Aortic smooth muscle cell (primary cell): ENCODE measurements at places on chromosomes 1 and 21. TPM values are rescaled to one million over a fixed set of nuclear protein-coding genes. Genes with fewer than 3 reads are reported as not detected.

HES2 gene
- total RNA-seq = 0.75 and 0.92 TPM in 2 replicates

OPTC gene
- total RNA-seq = not detected in 2 replicates

OR2T11 gene
- not detected in 2 replicates for total RNA-seq

CFAP141 gene
- not detected in 2 replicates for total RNA-seq

RHD gene
- total RNA-seq = not detected in 2 replicates

S100A7A gene
- total RNA-seq = not detected in 2 replicates

MCOLN3 gene
- total RNA-seq = 3.4 and 5.3 TPM in 2 replicates

NHLH1 gene
- under 0.01 TPM in 1 of 2 replicates, not detected in the other for total RNA-seq

DCST2 gene
- total RNA-seq = 0.06 TPM in 1 of 2 replicates, not detected in the other

CDA gene
- total RNA-seq = 0.12 TPM in 1 of 2 replicates, not detected in the other

SPRR1B gene
- total RNA-seq = not detected in 2 replicates

LY9 gene
- not detected in 2 replicates for total RNA-seq

CD48 gene
- not detected in 2 replicates for total RNA-seq

B3GALT6 gene
- 16.3 and 21.9 TPM in 2 replicates for total RNA-seq

ATP6V1G3 gene
- total RNA-seq = 0.25 TPM in 1 of 2 replicates, not detected in the other

PAQR6 gene
- total RNA-seq = 0.26 and 0.44 TPM in 2 replicates

CHAF1B gene
- 2.1 and 3.4 TPM in 2 replicates for total RNA-seq

HMGCS2 gene
- not detected in 2 replicates for total RNA-seq

ADGRB2 gene
- 4.0 and 4.9 TPM in 2 replicates for total RNA-seq

AMIGO1 gene
- total RNA-seq = 0.81 and 2.2 TPM in 2 replicates

FBLIM1 gene
- total RNA-seq = 70.9 and 129 TPM in 2 replicates
